Thoracic aorta (tissue), 2 donors: ENCODE measurements at places on chromosomes 5 and 9.
A peak's percentile ranks its signal among the peaks of the same experiment; 100 is the strongest.

DNA sequence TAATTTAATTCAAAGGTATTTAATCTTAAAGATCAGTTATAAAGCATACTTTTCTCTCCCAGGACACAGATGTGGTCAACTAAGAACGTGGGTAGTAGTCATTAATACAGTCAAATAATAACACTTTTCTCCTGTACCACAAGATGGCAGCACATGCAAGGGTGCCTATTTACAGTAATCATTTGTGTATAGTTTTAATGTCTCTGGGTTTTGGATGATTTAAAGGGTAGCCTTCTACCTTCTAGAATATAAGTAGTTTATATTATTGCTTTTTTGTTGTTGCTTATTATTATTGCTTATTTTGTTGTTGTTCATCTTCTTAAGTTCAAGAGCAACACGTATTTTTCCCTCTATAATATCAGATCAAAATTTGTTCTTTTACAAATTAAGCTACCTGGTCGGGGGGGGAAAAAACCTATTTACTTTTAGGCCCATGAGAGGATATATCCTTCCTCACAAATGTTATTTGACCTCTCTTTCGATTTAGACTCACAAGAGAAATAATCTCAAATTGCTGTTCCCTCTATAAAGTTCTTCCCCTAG is 59.6 kb upstream of the SLC27A6 start:
- no peak for DNase-seq

DNA sequence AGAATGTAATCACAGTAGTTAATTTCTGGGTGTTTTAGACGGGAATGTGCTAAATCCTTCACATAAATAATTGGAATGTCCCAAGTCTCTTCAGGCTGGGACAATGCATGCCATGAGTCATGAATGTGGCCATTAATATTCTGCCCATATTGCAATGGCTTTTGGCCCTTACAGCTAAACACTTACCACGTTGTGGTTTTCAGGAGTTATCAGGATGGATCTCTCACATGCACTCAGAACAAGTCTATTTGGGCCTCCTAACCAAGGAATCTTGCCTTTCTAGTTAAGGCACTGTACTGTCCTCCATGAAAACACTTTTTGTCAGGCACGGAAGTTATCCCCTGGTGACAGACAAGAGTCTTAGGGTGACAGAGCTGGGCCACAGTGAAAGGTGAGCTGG is 32.7 kb downstream of the PKD2L2 start:
- DNase-seq = no peak

- no peak for DNase-seq
Observed at GRCh38 chr9:98657897-98658296, 50.8 kb downstream of the GABBR2 start.

- DNase-seq = no peak
Observed at GRCh38 chr5:38249301-38249700, 9.1 kb upstream of the EGFLAM start.

- peak; percentile 61 for DNase-seq
Observed at GRCh38 chr5:78526049-78526525, 122.5 kb downstream of the LHFPL2 start.

- no peak for DNase-seq
Observed at GRCh38 chr5:73028991-73029595, 73.3 kb downstream of the FCHO2 start.

DNA sequence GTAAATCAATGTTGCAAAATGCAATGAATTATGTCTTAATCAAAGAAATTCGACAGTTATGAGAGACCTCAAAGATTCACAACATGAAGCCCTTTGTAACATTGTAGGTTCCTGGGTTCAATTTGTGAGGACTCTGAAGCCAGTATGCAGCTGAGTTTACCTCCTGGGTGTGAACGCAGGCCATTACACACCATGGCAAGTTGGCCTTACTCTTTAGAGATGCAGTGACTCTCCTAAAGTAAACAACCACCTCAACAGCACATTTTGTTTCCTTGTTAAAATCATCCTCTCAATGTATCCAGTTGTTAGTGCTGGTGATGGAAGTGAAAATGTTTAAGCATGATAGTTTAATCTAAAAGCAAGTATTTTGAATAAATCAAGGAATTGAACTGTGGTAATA is 73.8 kb downstream of the JAKMIP2 start:
- DNase-seq = no peak

GRCh38 chr5:72951671-72952468 is 4.0 kb upstream of the FCHO2 start:
- no peak for DNase-seq

- DNase-seq = no peak
Observed at GRCh38 chr5:168110384-168110783, 181.1 kb upstream of the WWC1 start.

- no peak for DNase-seq
Observed at GRCh38 chr5:173452119-173452905, 124.1 kb upstream of the STC2 start.

- DNase-seq = no peak
Observed at GRCh38 chr9:3823842-3824475, 298.2 kb upstream of the RFX3 start.

DNA sequence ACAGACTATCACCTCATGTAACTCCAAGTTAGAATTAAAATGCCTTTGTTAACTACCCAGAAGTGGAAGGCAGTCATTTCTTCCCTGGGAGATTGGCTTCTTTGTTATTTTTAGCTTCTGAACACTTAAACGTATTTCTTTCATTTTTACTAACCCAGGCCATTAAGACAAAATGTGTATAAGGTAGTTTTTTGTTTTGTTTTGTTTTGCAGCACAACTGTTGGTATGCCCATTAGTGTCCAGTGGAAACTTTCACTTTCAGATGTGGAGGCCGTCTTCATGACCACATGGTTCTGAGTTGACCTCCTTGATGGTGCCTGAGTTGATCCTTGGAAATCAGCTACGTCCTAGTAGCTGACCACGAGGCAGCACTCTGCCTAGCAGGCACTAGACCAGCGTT is 264.6 kb upstream of the ZNF608 start:
- DNase-seq = no peak

- DNase-seq = no peak
Observed at GRCh38 chr5:1905108-1905507, 22.4 kb upstream of the IRX4 start.
